Activated CD8-positive, alpha-beta memory T cell treated with anti-CD3 and anti-CD28 coated beads, Interleukin-2, amount 10 ng/mL, durations not matched to agents 7 days and 5 days (primary cell): ENCODE measurements at places on chromosomes 3 and 15.

GRCh38 chr3:156536524-156537316, 18.2 kb downstream of the SSR3 start:
- no peak for DNase-seq

GRCh38 chr15:57183041-57183440, 193.3 kb upstream of the CGNL1 start:
- DNase-seq, result no peak

DNA sequence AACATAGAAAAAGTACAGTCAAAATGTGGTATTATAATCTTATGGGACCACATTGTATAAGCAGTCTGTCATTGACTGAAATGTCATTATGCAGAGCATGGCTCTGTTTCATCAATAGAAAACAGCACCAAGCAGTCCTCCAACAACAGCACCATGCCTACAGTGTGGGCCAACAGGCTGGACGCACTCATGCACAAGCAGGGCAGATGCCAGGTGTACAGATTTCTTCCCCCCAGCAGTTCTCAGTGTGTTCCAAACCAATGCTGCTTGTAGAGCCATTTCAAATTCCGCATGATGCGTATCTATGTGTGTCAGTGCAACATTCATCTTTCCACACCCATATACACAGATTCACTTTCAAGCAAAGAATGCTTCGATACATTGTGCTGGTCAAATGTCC, 253.1 kb downstream of the CHL1 start:
- DNase-seq, result no peak

DNA sequence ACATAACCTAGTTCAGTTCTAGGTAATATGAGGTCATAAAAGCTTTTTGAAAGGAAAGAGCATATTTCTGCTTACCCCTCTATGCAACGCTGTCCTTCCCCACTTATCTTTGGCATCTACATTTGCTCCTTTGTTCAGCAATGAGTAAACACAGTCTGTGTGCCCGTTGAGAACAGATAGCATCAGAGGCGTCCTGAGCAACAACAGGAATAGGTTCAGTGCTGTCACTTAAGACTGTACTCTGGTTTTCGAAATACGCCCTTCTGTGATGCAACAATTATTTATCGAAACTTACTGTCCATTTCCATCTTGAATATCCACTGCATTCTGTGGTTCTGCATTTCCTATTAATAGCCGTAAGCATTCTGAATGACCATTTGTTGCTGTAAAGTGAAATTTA, 84.4 kb downstream of the BTD start:
- no peak for DNase-seq

DNA sequence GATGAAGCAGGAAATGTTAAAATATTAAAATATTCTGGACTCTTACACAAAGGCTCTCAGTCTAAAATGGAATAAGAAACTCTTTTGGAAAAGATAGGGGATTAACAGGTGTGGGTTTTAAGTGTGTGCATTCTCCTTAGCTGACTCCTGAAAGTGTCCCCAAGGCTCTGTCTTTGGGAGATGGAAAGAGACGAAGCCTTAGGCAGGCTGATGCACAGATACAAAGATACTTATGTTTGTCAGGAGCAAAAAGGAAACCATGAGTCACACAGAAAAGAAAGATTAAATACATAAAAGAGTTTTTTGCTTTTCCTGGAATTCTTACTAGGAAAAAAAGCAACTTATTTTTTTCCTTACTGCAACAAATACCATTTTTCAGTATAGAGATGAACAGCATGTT, 23.8 kb upstream of the ABI3BP start:
- no peak for DNase-seq

- no peak for DNase-seq
These were observed 100.7 kb downstream of the SMARCC1 start for GRCh38 chr3:47681016-47681415.

- no peak for DNase-seq
These were observed 142.8 kb upstream of the IQSEC1 start for GRCh38 chr3:13215940-13216546.

- DNase-seq, result no peak
These were observed 193.9 kb downstream of the NLGN1 start for GRCh38 chr3:173591401-173591800.

DNA sequence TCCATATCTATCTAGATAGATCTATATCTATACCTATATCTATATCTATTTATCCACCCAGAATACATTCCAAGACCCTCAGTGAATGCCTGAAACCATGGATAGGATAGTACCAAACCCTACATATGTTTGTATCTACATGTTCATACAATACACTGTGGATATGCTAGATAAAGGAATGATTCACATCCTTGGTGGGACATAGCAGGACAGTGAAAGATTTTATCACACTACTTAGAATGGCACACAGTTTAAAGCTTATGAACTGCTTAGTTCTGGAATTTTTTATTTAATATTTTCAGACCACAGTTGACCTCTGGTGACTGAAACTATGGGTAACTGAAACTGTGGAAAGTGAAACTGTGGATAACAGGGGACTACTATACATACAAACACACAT, 198.8 kb upstream of the TTC14 start:
- DNase-seq, result no peak

GRCh38 chr15:39456159-39456558, 124.7 kb upstream of the THBS1 start:
- DNase-seq, result no peak

DNA sequence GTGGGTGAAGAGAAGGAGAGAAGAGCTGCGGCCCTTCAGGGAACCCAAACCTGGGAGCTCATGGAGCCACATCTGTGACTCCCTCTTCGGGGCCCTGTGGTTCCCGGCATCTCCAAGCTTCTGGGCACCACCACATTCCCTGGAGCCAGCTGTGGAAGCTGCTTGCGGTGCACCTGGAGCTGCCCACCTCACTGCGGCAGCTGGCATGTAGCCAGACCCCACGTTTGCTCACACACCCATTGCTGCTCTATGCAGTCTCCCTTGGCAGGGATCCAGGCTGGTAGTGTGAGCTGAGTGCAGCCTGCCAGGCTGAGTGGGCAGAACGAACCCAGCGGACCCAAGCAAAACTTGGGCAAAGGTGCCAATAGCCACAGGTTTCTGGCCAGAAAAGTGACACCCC, 16.8 kb upstream of the PLA2G4E start:
- DNase-seq, result no peak

DNA sequence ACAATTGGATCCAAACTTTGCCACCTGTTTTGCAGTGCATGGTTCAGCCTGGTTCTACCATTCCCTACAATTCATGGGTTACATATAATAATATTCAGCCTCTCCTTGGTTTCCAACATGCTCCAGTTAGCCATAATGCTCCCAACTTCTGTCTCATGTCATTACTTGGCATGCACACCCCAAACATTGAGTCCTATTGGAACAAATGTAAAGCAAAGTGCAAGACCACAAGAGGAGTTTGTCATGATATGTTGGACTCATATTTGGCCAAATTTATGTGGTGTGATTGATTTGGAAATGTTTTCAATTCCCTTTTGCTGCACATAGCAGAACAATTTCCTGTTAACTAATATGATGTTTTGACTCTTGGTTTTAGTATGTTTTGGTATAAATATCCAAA, 50.2 kb downstream of the KCNAB1 start:
- no peak for DNase-seq

GRCh38 chr15:73176598-73176997, 124.3 kb downstream of the NEO1 start:
- no peak for DNase-seq

- no peak for DNase-seq
These were observed 403.2 kb upstream of the CADM2 start for GRCh38 chr3:84555629-84556028.

DNA sequence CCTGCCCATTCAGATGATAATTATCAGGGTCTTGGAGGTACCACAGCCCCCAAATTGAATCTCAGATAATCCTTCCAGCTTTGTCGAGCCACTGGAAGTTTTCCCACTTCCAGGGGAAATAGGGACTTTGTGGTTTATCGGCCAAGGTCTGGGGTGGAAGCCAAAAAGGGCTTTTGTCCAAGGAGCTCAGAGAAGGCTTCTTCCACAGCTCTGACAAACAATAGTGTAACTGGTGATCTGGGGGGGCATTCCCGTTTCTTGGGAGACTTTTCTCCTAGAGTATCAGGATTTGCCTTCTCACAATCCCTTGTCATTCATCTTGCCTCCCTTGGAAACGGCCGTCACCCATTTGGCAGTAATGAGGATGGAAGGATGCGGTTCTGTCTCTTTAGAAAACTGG, 18.4 kb downstream of the SRGAP3 start:
- DNase-seq, result no peak

GRCh38 chr15:58138106-58138505, at the start of gene AQP9:
AQP9 (plus strand) TSS chr15:58138381; CDS start chr15:58138566, 185 bp downstream.
- no peak for DNase-seq

DNA sequence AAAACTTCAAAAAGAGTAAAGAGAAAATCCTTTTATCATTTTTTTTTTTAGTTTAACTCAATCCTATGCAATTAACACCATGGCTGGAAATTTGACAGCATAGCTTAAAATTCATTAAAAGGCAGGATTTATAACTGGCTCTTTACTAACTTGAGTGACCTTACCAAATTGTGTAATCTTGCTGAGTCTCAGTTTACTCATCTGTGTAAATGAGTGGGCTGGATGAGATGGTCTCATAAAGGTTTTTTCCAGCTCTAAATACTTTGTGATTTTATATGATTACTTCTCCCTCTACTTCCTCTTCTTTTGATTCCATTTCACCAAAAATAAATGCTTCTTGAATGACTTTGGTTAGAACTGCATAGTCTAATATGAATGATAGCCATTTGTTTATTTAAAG, 234.9 kb upstream of the SATB1 start:
- DNase-seq, result no peak

DNA sequence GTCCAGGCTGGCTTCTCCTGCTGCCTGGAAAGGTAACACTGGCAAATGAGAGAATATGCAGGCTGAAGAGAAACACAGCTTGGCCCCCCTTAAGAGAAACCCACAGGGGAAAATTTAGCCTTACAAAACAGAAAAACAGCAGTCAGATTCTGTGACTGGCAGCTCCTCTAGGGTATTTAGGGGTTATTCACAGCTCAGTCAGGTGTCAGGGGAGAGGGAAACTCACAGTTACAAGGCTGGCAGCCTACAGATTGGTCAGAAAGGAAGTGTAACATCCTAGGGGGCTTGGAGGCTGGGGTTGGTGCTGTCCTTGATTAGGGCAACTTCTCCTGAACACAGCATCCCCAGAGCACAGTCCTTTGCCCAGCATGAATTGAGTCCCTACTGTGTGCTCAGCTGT, 81.4 kb downstream of the SEMA5B start:
- no peak for DNase-seq

GRCh38 chr3:104878395-104878794, 488.3 kb upstream of the ALCAM start:
- DNase-seq, result no peak

- no peak for DNase-seq
These were observed 23.9 kb downstream of the TMEM207 start for GRCh38 chr3:190425833-190426232.

DNA sequence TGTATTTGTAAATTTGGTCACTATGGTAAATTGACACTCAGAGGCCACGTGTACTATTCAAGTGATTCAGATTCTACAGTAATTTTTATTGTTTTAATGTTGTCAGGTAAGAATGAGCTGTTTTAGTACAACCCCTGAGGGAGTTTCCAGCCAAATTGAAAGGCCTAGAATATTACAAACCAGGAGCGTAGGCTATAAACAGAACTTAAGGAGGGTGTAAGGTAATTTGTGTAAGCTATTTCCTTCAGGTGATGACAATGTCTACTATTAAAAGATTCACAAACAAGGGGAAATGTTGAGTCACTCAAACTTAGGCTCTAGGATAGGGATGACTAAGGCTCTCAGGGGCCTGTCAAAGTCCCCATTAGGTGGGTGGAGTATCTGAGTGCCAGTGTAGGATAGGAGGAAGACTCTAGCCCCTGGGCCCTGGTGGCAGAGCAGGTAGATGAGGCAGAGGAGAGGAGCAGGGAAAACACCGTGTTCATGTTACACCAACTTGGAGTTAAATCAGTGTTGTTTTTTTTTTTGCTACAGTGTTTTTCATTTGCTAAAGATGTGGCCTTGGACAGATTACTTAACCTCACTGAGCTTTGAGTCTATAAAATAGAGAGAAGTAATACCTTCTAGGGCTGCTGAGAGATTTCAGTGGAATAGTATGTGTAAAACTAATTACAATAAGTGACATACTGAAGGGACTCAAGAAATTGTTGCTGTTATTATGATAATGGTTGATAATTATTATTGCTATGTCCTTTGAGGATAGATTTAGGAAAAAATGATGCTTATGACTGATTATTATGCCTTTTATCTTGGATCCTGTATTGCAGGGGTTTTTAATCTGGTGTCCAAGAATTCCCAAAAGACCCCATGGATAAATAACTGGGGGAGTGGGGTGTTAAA, 10.3 kb downstream of the TM4SF1 start:
- no peak for DNase-seq

DNA sequence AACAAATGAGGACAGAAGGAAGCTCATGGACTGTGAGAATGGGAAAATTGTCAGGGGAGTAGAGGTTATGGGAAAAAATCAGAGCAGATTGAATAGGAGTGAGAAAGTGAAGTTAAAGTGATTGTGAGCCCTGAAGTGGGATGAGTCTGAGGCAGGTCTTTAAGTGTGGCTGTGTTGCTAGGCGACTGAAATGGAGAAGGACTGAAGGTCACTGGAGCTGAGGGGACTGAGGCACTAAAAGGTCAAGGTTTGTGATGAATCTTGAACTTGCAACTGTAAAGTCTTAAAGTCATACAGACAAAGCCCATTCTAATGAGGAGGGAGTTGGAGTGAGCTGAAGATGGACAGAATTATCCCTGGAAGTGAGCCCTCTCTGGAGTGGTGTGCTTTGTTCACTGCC, 518.9 kb downstream of the TUSC7 start:
- DNase-seq, result no peak

- no peak for DNase-seq
These were observed 10.4 kb downstream of the TMEM41A start for GRCh38 chr3:185488465-185488864.

GRCh38 chr3:65130782-65131181, 443.0 kb upstream of the ADAMTS9 start:
- DNase-seq, result no peak

- no peak for DNase-seq
These were observed 38.1 kb downstream of the PDZRN3 start for GRCh38 chr3:73586628-73587027.

DNA sequence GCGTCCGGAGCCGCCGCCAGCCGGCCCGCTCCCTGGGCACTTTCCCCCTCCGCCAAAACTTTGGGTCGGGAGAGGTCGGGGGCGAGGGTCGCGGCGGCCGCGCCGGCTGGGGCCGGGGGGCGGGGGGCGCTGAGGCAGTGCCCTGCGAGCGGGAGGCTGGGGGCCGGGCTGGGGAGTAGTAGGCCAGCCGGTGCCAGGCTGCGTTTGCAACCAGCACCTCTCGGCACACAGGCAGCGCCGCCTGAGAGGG, 452 bp downstream of the BBX start:
- DNase-seq, result no peak

GRCh38 chr3:57673156-57673555, 19.7 kb downstream of the DENND6A start:
- DNase-seq, result no peak

DNA sequence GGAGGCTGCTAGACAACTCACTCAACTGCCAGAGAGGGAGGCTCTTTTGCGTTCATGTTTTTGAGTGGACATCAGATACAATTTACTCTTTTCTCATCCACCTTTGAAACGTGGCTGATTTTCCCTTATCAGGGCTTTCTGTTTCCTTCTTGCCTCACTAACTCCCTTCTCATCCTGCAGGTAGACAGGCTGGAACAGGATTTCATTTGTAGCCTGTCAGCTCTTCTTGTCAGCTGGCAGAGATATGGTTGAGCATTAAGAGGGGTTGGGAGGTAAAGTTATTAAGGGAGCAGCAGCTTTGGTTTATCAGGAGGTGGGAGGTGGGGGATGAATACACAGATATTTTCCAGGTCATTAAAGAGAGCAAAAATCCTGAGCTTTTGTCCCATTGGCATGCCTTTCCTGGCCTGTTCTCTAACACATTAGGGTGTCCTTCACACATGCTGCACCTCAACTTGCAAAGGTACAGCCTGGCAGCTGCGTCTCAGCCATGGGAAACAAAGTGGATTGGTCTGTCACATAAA, 73.5 kb downstream of the PPM1L start:
- DNase-seq, result no peak
